ENCODE measurements at places on chromosomes 16 and 17. TPM values are rescaled to one million over a fixed set of nuclear protein-coding genes. Genes with fewer than 3 reads are reported as not detected.

NT5M gene
- 41.2 TPM for total RNA-seq

NPTX1 gene
- 4.2 TPM for total RNA-seq

GP1BA gene
- total RNA-seq, result not detected

CCDC40 gene
- 4.2 TPM for total RNA-seq

KRTAP4-12 gene
- not detected for total RNA-seq

- peak; percentile 94 for DNase-seq
Measured at GRCh38 chr17:79835953-79836509, 3.2 kb downstream of the CBX4 start.

DNA sequence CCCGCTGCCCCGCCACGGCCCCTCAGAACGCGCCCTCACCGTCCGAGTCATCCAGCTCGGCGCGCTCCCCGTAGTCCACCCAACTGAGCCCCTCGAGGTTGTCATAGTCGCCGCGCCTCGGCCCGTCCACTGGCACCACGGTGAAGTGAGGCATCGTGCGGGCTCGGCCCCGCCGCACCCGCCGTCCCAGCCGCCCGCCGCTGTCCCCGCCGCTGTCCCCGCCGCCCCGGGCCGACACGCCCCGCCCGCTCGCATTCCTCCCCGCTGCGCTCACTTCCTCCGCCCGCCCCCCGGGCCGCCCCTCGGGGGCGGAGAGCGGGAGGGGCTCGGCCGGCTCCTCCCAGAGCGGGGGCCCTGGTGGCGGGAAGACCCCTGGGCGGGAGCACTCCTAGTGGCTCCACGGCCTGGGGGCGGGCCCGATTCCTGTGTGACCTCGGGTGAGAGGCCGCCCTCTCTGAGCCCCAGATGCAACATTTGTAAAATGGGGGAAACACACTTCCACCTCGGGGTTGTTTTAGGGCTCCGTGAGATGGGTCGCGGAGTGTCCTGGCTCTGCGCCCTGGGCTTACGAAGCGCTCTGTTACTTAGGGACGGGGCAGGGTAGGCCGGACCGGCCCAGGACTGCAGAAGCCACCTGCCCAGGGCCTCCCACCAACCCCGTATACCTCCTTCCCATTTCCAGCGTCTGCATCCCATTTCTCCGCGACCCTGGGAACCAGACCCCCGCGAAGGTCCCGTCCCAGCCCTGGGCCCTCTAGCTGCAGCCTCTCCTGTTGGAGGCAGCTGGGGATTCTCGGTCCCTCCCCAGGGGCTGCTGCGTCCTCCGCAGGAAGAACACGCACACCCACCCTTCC is at the start of gene SLC12A4:
SLC12A4 (minus strand) TSS at position 238 of the 854 bp plus-strand sequence; CDS start at position 154, 84 bp downstream.
- peak; percentile 99 for DNase-seq

DNA sequence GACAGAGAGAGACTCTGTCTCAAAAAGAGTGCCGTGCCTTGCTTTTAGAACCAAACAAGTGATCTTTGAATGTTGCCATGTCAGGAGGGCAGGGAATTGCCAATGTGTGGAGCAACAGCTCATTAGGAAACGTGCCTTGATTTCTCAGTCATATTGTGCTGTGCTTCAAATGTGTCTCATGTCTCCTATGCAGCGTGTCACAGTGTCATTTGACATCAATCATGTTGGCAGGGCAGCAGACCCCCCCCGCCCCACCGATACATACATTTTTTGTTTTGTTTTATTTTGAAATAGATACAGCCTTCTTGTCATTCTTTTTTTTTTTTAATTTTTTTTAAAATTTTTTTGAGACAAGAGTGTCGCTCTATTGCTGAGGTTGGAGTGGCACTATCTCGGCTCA is 22.1 kb downstream of the MRC2 start:
- peak; percentile 10 for DNase-seq

- DNase-seq, result no peak
Measured at GRCh38 chr17:17785407-17785806, 51.4 kb downstream of the SREBF1 start.

DNA sequence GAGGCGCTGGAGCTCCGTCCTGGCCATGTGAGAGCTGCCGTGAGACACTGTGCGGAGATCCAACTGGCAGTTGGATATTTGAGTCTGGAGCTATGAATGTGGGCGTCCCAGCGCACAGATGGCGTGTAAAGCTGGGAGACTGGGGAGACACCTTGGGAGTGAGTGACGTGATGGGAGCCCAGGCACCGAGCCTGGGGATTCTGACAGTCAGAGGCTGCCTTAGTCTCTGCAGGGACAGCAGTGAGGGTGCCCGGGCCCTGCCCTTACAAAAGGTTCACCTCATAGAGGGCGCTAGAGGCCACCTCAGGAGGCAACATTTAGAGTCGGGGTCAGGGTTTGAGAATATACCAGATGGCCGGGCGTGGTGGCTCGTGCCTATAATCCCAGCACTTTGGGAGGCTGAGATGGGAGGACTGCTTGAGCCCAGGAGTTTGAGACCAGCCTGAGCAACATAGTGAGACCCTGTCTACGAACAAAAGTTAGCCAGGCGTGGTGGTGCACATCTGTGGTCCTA is 194.1 kb upstream of the GSE1 start:
- peak; percentile 71 for DNase-seq

DNA sequence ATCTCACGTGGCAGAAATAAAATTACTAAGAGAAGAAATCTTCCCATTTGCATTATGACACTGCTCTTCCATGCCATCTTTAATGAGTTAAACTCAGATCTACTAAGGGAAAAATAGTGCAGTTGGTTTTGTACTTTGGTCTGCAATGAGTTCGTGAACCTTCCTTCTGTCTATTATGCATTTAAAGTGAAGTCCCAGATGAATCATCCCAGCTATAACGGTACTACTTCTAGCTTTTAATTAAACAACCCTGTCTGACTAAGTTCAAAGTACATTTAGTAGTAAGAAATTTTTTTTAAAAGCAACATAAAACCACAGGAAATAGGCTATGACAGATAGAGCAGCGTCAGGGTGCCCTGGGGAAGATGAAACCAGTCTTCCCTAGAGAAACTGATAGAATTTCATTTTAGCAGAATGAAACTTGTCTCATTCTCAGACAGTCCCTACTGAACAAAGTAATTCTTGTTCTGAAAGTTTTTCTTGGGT is 1.8 kb downstream of the TMIGD1 start:
- DNase-seq, result no peak

DNA sequence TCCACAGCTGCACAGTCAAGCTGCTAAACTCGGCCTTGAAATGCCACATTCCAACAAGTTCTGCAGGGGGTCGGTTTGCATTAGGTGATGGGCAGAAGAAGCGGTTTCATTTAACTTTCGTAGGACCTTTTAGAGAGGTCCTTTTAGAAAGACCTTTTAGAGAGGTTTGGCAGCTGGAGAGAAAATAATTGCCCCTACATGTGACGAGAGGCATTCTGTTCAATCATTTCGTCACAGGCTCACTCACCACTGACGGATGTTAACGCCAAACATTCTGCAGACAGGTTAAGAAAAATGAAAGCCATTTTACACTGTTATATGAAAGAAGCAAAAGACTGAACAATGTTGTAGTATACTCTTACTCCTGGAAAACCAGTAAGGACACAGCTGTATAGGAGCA is 76.5 kb upstream of the ZNF423 start:
- DNase-seq, result peak; percentile 17

DNA sequence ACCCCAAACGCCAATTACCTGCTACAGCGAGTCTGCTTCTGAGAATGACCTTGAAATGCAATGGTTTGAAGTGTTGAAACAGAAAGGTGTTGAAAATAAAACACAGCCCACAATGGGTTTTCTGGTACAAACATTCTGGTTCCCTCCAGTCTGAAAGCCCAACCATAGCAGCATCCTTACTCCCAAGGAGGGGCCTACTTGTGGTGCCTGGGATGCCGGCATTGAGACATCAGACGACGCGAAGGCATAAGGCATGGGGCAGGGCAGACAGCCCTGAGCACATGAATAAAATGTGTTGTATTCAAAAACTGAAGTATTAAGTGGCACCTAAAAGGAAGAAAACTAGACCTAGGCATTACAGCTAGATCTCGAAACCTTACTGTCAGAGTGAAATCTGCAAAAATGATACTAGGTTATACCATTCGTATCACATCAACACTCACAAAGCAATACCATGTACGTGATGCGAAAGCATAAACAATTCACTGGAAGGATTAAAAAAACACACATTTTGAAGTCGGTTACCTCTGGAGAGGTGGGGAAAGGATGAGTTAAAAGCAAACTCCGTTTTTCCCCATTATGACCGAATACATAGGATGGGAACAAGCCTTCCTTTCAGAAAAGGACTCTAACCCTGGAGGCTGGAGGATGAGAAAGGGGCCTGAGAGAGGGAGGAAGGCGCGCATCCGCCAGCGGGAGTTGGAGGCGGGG is 702 bp downstream of the NUDT21 start:
- peak; percentile 50 for DNase-seq

DNA sequence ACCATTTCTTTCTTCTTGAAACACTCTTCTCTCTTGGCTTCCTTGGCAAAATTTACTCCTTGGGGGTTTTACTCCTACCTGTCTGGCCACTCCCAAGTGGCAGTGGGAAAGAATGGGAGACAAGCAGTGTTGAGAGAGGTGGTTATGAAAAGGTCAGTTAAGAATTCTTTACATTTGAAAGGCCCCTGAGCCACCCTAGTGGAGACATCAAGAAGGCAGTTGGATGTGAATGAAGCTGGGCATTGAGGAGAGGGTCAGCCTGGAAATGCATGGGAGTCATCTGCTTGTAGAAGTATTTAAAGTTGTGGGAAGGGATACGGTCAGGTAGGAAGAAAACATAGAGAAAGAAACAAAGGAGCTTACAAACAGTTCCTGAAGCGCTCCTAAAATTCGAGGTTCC is 42.3 kb upstream of the CCNF start:
- DNase-seq, result peak; percentile 80
